NCI-H345 (cell line): ENCODE measurements at places on chromosomes 7 and 10.

GRCh38 chr10:60896810-60897209, 47.2 kb downstream of the RHOBTB1 start:
- no peak for DNase-seq

DNA sequence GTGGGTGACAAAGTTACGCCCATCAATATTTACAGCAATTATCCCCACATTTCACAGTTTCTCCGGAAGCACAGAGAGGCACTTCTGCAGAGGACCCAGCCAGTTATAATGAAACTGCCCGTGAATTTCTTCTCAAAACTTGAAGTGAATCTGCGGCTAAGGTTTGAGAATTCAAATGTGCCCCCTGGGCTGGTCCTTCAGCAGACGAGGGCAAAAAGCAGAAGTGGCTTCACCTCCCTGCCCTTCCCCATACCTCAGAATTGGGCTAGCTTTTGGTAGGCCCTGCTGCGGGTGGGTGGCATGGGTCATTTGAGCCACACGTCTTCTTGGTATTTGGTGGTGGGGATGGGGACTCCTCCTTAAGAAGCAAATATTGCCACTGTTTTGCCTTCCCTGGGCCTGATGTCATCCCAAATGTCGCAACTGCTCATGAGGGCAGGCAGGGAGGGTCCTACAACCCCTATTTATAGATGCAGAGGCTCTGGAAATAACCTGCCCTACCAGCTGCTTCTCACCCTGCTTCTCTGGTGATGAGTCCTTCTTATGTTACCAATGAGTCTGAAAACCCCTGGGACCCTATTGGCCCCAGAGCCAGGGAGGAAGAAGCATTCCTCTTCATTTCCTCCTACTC, 16.6 kb upstream of the WDFY4 start:
- DNase-seq = no peak

DNA sequence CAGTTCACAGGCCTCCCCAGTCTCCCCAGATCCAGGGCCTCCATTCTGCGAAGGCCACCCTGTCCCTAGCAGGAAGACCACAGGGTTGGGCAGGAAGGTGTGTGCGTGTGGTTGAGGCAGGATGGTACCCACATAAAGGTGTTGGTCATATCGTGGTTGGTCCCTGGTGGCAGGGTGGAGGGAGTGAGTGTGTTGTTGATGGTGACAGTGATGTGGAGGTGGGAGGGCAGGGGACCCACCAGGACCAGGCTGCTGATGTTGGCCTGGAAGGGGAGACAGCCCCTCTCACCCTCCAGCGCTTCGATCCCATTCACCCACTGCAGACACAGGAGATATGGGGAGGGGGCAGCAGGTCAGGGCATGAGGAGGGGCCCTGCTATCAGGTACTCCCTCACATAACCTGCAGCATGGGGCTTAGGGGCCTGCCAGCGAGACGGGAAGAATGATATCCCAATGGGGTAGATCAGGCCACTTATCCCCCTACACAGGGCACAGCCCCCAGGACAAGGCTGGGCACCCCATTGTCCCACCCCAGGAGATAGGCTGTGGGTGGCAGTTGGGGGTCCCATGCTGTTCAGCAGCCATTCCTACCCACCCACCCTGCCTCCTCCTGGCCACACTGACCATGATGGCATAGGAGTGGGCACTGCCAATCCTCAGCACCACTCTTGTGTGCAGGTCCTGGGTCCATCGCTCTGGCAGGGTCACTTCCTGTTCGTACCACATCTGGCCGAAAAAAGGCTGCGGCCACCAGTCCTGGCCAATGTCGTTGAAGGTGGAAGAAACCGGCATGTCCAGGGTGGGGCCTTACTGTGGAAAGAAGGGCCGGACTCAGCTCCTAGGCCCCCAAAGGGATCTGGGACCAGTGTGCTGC, 69.0 kb upstream of the ZNF479 start:
- no peak for DNase-seq

DNA sequence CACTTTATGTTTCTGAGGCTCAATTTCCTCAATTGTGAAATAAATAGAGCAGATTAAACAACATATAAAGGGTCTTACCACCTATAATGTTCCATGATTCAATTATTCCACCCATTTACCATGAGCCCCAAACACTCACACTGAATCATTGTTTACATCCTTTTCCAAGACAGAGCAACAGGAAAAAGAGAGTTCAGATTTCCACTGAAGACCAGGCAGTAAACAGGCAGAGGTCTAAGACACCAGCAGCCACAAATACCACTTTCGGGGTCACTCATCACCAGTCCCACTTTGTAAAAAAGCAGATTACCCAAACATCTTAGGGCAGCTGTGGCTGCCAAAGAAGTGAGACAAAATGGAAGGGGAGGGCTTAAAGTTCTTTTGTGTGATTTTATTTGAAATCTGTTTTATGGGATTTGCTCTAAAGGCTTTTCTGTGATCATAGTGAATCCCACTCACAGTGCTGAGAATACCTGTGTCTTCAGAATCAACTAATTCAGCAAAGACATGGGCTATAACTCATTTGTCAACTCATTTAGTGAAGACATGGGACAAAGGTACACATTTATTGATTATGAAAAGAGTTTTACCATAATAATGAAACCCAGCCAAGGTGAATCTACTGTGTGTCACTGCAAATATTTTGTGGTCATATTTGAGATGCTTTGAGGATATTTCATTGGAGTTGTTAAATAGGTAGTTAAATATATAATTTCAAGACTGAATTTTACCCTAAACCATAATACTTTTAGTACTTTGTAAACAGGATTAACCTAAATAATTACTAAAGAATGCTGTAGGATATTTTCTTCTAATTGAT, 24.8 kb upstream of the DLD start:
- no peak for DNase-seq

DNA sequence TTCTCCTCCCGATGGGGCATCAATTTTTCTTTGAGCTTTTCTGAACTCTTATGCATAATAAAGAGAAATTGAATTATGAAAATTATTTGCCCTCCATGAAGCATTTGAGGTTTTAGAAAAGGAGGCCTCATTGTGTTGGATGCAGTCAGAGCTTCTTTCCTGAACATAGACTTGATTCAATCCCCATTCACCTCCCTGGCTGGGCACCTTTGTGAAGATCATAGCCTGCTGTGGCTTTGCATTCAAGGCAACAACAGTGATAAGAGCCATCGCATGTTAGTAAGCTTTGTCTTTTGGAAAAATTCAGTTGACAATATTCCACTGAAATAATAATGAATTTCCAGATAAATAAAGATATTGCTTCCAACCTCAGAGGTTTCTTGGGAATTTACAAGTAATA, 87.1 kb downstream of the TRIL start:
- no peak for DNase-seq

DNA sequence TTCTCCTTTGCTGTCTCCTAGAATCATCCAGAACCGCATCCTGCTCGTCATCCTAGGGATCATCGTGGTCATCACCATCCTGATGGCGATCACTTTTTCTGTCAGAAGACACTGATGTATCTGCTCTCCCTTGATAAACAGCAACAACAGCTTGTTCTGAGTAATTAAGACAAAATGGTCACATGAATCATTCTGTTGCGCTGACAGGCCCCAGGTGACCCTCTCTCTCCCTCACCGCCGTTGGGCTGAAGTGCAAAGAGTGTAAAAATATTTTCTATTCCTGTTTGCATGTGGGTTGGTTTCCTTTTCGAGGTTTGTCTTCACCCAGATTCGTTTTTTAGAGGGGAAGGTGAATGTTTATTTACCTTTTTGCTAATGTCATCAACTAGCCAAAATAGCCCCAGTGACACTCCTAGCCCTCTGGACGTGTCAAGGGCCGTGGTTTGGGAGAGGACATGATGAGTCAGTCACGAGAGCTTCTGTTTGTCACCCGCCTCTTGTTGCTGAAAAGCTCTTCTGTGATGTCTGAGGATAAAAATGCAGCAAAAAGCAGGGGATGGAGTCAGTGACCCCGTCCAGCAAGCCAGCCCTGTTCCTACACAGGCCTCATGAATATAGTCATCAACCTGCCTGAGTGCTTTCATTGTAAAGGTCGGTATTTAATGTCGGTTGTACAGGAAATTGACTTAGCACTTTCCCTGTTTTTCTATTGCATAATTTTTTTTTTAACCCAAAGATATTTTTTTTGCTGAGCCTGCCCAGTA, 134.6 kb upstream of the TCF7L2 start:
- DNase-seq = no peak

- no peak for DNase-seq
These were observed 121.7 kb upstream of the TNRC18 start for GRCh38 chr7:5545222-5545914.

GRCh38 chr10:133278577-133279265, 2.1 kb upstream of the ADAM8 start:
- DNase-seq = no peak

DNA sequence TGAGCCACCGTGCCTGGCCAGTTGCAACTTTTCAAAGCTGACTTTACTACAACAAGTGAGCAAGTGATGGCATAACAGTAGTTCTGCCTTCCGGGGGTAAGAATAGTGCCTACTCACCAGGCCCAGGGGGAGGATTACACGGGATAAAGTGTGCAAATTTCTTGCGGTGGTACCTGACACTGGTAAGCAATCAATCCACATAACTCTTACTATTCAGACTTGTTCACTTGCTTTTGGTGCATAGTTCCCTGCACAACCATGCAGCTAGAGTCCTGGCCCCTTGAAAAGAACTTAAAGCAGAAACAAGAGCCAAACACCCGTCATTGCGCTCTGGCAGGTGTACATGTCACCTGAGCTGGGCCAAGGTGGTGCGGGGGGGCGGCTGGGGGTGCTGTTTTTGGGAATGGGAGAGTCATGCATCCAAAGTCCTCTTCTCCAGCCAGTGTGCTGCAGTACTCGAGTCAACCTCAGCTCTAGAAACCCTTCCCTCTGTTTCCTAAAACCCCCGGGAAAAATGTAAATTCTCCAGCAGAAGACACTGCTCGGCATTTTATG, 5.4 kb upstream of the COBL start:
- no peak for DNase-seq

DNA sequence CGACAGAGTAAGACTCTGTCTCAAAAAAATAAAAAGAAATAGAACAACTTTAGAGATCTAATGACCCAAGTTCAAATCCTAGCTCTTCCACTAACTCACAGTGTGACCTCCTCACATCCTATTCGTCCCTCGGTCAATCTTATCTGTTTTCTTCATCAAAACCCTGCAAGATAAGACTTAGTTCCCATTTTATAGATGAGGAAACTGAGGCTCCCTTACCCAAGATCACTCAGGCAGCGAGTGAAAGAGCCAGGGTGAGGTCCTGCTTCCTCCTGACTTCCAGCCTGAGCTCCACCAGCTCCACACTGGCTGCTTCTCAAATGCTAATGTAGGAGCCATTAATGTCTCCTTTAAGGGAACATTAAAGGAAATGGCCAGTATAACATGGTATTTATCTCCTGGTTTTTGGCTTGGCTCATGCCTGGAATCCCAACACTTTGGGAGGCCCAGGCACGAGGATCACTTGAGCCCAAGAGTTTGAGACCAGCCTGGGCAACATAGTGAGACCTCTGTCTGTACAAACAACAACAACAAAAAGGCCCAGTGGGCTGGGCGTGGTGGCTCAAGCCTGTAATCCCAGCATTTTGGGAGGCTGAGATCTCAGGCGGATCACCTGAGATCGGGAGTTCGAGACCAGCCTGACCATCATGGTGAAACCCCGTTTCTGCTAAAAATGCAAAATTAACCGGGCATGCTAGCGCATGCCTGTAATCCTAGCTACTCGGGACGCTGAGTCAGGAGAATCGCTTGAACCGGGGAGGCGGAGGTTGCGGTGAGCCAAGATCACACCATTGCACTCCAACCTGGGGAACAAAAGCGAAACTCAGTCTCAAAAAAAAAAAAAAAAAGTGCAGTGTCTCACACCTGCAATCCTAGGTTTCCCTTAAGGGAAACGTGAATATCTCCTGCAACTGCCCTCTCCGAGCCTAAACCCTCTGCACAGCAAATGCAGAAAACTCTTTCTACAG, 3.4 kb upstream of the RHBDD2 start:
- DNase-seq = no peak

- DNase-seq = peak; percentile 69
These were observed 81.0 kb upstream of the PRSS58 start for GRCh38 chr7:142338633-142339501.

GRCh38 chr10:129796710-129797420, 167.2 kb downstream of the EBF3 start:
- no peak for DNase-seq
